ENCODE measurements at places on chromosomes 6 and 20.

GRCh38 chr20:23627501-23627900 lies 10.3 kb downstream of the CST3 start:
- no peak for DNase-seq

DNA sequence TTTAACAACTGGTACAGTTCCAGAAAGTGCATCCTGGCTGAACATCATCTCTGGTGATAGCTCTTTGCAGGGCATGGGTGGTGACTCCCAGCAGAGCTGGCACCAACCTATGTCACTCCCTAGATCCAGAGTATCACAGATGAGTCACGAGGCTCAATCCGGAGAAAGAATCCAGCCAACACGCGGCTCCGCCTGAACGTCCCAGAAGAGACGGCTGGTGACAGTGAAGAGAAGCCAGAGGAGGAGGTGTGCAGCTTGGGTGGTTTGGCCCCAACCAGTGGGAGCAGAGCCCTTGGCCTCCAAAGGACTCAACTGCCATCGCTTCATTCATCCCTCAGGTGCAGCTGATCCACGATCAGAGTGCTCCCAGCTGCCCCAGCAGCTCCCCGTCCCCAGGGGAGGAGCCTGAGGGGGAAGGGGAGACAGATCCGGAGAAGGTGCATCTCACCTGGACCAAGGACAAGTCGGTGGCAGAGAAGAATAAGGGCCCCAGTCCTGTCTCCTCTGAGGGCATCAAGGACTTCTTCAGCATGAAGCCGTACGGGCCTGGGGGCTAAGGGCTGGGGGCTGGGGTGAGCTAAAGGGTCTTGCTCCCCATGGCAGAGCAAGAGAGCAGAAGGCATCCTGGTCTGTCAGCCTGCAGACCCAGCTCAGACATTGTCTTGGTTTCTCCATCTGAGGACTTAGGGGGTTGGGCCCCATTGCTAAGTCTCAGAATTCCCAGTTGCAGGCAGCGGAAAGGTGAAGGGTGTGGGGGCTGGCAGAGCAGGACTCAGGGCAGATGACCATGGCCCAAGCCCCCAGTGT lies 27.2 kb downstream of the SLC12A5 start:
- no peak for DNase-seq

DNA sequence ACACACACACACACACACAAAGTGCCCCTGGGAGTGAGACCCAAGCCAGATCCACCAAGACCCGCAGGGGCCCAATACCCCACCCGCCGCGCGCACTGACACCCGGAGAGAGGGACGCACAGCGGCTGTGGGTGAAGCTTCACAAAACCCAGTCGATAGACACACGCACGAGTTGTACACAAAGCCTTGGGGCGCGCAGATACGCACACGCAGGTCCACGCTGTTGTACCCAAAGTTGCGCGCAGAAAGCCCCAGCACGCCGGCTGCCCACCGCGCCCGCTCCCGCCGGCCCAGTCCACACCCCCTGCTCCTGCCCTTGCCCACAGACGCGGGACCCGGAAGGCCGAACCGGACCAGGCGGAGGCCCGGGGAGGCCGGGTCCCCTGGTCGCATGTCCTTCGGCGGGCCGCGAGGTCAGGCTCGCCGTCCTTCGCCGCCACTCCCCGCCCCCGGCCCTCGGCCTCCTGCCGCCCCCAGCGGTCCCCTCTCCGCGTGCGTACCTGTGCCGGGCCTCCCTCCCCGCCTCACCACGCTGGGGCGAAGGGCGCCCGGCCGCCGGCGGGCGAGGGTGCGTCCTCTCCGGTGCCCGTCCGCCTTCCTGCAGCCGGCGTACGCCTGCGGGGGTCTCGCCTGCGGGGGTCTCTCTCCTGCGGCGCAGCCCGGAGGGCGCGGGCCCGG lies at the start of gene TMEM74B:
Gene TMEM74B, minus strand, starts transcription at position 344 of the 678 bp plus-strand sequence. CDS start 1,180 bp downstream, outside the sequence.
- DNase-seq, result no peak

GRCh38 chr6:16059496-16059895 lies 69.4 kb upstream of the MYLIP start:
- no peak for DNase-seq

- DNase-seq, result no peak
These were observed 46.6 kb downstream of the OR2B6 start for GRCh38 chr6:28003661-28004060.

DNA sequence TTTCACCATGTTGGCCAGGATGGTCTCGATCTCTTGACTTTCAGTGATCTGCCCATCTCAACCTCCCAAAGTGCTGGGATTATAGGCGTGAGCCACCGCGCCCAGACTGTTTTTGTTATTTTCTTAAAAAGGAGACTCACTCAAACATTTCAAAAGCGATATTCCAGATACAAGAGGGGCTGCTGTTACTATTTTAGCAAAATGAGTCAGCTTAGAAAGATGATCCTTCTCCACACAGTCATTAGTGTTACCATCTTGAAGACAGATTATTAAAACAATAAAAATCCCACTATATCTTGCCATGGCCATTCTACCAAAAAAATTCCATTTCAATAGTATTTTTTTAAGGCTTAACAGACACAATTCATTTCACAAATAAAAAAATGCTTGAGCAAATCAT lies 102.8 kb downstream of the PREP start:
- DNase-seq, result no peak

GRCh38 chr6:30778001-30778635 lies 33.8 kb upstream of the IER3 start:
- no peak for DNase-seq

GRCh38 chr6:41200296-41200900 lies 551 bp downstream of the TREML2 start:
- peak; percentile 80 for DNase-seq

Data from KBM-7 (cell line).